MV-4-11 (cell line): ENCODE measurements at places on chromosomes 2 and 18.

GRCh38 chr2:63875131-63875527 lies 33.4 kb downstream of the UGP2 start:
- DNase-seq: no peak

- DNase-seq: no peak
These were observed 935.8 kb upstream of the SLC39A10 start for GRCh38 chr2:194721227-194721626.

DNA sequence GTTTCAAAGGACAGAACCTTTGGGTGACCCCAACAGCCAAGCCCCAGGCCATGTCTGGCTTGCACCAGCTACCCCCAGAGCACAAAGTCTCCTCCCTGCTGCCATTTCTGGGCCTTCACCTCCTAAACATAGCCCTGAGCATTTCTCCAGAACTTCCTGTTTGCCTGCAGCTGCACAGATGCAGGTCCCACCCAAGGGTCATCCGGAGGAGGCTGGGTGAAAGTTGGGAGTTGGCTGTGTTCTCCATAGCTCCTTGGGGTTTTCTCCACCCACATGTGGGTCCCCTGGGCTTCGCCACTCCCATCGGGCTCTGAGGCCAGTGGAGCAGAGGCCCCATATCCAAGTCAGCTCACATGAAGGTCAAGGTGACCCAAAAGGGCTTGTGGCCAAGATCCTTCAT lies 4.3 kb downstream of the TNP1 start:
- DNase-seq: peak; percentile 46

DNA sequence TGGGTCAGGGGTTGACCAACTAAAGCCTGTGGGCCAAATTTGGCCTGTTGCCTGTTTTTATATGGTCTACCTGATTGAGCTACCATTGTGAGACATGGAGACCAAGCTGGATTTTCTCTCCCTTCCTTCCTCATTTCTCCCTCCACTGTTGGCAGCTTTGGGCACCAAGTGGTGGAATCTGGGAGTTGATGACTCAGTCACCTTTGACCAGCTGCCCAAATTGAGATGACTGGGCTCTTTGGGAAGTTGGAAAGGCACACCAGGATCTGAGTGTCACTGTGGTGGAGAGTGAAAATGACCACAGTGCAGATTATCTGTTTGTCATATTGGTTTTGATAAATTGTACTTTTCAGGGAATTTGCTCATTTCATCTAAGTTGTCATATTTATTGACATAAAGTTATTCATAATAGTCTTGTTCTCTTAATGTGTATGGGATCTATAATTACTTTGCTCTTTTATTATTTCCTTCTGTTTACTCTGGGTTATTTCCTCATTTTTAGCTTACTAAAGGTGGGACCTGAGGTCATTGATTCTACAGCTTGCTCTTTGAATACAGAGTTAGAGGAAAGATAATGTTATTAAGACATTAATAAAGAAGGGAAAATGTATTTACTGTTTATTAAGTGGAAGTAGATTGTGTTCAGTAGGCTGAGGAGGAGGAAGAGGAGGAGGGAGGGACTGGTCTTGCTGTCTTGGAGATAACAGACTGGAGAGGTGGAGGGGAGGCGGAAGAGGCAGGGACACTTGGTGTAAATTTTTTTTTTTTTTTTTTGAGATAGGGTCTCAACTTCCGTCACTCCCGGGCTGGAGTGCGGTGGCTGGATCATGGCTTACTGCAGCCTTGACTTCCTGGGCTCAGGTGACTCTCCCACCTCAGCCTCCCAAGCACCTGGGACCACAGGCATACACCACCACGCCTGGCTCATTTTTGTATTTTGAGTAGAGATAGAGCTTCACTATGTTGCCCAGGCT lies 31.8 kb downstream of the AGFG1 start:
- DNase-seq: peak; percentile 27

- DNase-seq: no peak
These were observed 51.0 kb downstream of the WDPCP start for GRCh38 chr2:63537306-63537705.

DNA sequence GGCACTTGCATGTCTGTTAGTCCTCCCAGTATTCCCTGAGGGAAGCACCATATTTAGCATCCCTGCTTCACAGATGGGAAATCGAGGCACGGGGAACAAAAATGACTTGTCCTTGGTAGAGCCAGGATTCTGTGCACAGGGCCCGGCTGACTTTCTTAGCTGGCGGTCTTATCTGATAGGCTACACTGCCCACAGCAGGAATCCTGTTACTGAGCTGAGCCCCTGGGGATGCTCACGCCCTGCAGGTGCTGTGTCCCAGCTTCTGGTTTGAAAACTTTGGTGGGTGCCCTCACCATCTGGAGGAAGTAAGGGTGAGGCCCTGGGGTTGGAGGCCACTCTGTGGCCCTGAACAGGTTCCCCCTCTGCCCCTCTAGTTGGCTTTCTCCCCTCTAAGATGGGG lies 68.4 kb upstream of the MCFD2 start:
- peak; percentile 13 for DNase-seq

GRCh38 chr18:3051718-3052410 lies 38.9 kb upstream of the LPIN2 start:
- DNase-seq: peak; percentile 68

DNA sequence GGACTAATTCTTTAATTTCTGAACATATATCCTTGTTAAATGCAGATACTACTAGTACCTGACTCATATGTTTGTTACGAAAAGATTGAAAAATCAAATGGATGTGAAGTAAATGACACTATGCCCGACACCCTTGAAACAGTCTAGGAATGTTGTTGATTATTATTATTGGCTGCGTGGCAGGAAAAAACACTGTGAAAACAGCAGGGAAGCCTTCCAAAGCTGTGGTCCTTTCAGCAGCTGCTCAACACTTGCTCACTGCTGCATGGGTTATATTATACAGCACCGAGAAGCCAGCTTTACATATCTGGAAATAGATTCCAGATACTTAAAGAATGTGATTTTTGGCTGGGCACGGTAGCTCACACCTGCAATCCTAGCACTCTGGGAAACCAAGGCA lies 26.5 kb downstream of the CRYGD start:
- DNase-seq: no peak

- peak; percentile 87 for DNase-seq
These were observed 125.6 kb downstream of the PLB1 start for GRCh38 chr2:28621172-28622100.

DNA sequence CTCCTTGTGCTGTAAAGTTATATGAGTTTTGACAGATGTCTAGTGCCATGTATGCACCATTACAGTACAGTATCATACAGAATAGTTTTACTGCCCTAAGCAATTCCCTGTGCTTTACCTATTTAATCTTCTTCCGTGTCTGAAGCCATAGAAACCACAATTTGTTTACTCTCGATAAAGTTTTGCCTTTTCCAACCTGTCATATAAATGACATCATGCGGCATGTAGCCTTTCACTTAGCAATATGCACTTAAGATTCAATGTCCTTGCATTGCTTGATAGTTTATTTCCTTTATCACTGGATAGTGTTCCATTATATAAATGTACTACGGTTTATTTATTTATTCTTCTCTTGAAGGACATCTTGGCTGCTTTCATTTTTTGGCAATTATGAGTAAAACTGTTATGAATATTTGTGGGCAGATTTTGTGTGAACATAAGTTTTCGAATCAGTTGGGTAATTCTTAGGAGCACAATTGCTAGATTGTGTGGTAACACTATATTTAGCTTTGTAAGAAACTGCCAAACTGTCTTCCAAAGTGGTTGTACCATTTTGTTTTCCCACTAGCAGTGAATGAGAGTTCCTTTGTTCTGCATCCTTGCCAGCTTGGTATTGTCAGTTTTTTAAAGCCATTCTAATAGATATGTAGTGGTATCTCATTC lies 136.8 kb upstream of the MAP3K20 start:
- DNase-seq: peak; percentile 6

- no peak for DNase-seq
These were observed 940.5 kb upstream of the DDX18 start for GRCh38 chr2:116874021-116874420.

DNA sequence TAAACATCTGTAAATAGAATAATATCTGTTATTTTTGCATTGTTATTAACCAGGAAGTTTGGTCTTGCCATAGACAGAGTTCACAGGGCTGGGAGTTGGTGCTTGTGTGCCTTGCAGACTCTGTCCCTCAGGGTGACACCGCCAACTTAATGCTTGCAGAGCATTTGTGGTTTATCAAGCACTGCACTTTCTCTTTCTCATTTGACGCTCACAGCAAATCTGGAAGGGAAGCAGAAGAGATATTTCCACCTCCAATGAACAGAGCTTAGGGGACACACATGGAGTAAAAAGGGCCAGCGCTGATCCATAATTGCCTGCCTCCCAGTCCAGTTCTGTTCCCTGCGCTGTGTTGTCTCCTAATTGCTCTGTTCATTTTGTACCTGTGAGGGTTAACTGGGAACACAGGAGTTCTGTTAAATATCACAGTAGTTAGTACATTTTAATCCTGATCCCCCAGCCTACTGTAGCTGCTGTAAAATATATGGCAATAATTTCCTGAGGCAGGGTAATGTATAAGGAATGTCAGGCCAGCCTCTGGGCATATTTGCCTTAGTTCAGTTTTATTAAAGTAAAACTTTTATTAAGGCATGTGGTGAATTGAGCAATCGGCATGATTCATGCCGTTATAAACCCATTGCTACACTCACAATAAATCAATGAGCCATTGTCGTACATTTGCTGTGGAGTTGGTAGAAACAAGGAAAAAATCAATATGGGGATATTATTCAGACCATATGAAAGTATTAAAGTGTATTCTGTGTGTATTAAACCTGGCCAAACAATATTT lies 182.5 kb upstream of the OSR1 start:
- peak; percentile 20 for DNase-seq

- no peak for DNase-seq
These were observed 40.7 kb downstream of the TMEM163 start for GRCh38 chr2:134677856-134678756.

GRCh38 chr2:227862741-227863588 lies 8.5 kb upstream of the DAW1 start:
- DNase-seq: no peak

GRCh38 chr2:60549238-60549927 lies 4.1 kb downstream of the BCL11A start:
- no peak for DNase-seq

DNA sequence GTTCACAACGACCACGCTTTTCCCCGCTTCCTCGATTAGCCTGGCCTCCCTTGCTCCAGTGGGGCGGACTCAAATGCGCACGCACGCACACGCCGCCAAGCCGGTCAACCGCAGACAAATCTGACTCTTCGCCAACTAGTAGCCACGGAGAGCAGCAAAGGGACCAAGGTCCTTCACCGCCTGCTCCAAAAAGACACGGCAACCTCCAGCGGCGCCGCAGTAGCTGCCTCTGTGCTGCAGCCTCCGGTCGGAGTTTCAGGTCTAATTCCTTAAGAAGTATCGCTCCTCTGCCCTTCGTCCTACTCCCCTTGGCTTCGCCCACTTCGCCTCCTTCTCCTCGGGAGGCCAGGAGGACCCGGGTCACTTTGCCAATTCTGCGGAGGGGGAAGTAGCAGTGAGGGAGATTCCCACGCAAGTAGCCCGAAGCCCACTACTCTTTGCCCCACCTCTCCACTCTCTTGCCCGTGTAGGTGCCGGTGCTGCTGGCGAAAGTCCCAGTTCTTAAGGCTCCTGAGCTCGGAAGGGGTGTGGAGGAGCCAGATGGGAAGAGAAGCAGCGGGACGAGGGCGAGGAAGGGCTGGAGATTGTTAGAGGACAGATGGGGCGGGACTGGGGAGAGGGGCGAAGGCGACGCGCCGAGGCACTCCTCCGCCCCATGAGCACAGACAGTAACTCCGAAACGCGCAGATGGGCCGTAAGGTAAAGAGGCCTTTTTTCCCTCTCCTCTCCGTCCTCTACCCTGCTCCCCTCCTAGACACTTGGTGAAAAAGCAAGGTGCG lies 615 bp downstream of the AKAIN1 start:
- no peak for DNase-seq

GRCh38 chr18:28511413-28511821 lies 334.5 kb upstream of the CDH2 start:
- DNase-seq: no peak

- no peak for DNase-seq
These were observed 98.8 kb upstream of the TAF1B start for GRCh38 chr2:9744256-9745004.

DNA sequence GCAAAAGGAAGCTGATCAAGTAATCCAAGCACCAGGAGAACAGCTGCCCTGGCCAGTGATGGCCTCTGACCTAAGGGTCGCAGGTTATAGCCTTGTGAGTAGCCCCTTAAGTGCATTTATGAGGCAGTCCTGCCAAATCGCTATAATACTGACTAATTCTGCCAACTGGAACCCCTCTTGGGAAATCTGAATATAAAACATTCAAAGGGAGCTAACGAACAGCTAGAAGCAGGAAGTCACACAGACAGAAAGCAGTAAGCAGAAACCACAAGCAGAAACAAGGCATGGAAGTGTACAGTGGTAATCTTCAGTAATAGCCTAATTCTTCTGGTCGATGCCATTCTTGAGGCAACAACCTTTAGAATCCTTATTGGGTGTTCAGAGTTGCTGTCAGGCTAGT lies 521.3 kb downstream of the METTL4 start:
- DNase-seq: peak; percentile 85

DNA sequence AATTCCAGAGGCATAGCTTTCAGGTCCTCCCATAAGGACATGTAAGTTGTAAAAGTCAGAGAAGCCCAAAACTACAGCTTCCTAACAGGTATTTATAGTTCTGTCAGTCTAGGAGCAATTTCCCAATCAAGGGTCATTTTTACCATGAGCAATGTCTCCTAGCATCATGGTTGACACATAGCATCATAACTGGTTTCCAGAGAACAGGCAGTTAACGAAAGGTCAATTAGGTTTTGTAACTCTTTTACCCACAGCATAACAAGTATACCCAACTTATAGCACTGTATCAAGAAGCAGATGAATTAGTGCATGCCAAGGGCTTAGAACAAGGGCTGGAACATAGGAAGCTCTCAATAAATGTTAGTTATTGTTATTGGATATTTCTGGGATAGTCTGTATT lies 110.1 kb downstream of the MREG start:
- peak; percentile 69 for DNase-seq

DNA sequence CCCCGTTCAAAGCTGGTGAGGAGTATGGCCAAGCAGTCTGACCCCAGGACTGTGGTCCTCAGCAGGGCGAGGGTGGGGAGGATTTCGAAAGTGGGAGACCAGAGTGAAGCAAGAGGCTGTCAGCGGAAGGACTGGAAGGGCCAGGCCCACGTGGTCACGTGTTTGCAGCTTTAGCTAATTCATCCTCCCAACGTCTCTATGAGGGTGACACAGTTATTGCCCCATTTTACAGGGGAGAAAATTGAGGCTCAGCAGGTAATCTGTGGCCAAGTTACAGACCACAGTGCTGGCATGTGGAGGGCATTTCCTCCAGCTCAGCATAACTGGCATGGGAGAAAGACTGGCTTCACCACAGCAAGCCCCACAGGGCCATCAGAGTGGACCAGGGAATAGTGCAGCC lies 45.4 kb upstream of the LTBP1 start:
- DNase-seq: peak; percentile 58

- DNase-seq: no peak
These were observed 217.3 kb downstream of the SEPTIN10 start for GRCh38 chr2:109396202-109397180.

DNA sequence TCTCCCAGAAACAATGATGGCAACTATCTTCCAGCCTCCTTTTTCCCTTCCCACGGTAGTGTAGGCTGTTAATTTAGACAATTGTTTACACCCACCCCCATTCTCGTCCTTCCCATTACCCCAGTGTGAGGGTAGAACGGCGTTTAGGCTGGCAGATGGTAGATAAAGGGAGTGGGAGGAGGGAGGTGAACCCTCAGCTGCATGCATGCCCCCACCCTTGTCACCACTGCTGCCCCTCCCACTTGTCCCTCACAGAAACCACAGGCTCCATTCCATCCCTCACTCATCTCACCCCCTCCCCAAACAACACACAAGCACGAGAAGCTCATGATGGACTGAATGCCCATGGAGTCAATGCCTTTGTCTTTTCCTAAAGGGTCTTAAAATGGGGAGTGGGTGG lies 107.9 kb upstream of the PARD3B start:
- no peak for DNase-seq

- no peak for DNase-seq
These were observed 954.3 kb upstream of the ACVR2A start for GRCh38 chr2:146890491-146890890.
